Immature natural killer cell (primary cell): ENCODE measurements at places on chromosomes 5 and 9. TPM values are rescaled to one million over a fixed set of nuclear protein-coding genes. Genes with fewer than 3 reads are reported as not detected.
A peak's percentile ranks its signal among the peaks of the same experiment; 100 is the strongest.

The DNAJC18 gene
- polyA plus RNA-seq, result not detected

The INSL6 gene
- not detected for polyA plus RNA-seq

The AGGF1 gene
- polyA plus RNA-seq, result 16.1 TPM

DNA sequence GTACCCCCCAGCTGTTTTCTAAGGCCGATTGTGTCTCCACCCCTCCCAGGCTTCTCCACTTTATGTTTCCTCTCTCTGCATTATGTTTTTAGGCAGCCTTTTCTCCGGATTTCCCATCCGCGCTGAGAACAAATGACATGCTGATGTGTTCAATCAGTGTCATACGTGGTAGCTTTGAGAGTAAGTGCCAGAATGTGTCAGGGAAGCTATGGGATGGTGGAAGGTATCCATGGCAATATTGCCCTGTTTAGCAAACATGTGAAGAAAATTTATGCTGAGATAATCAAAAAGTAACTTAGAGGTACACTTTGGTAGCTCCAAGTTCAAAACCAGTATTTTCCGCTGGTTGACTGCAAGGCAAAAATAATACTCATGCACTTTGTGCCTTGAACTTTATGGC is 36.6 kb upstream of the LECT2 start:
- no peak overlapping the region for H3K27ac ChIP-seq
- H3K27me3 ChIP-seq, result peaks cover under 1% of the 10 kb centered on the region
- H3K4me1 ChIP-seq, result no peaks in the 10 kb centered on the region
- no peaks in the 10 kb centered on the region for H3K36me3 ChIP-seq

GRCh38 chr9:136544964-136545691 is 720 bp downstream of the NOTCH1 start:
- peak; percentile 66 for DNase-seq
- peaks cover 45% of the 10 kb centered on the region for H3K4me1 ChIP-seq
- peaks cover 10% of the 10 kb centered on the region for H3K27me3 ChIP-seq
- H3K4me3 ChIP-seq, result peak overlapping the region; percentile 92

GRCh38 chr5:128380337-128380736 is 157.7 kb downstream of the FBN2 start:
- no peaks in the 10 kb centered on the region for H3K27me3 ChIP-seq
- H3K27ac ChIP-seq, result no peak overlapping the region
- DNase-seq, result no peak
- H3K4me3 ChIP-seq, result no peak overlapping the region
